Subcutaneous adipose tissue (tissue), 4 donors: ENCODE measurements at places on chromosomes 1 and 21. TPM values are rescaled to one million over a fixed set of nuclear protein-coding genes. Genes with fewer than 3 reads are reported as not detected.

Gene LCA5L
- 0.33 TPM for total RNA-seq

Gene CASP9
- 10.1 TPM for total RNA-seq

Gene KRTAP10-4
- total RNA-seq, result not detected

Gene SRSF11
- 223 TPM for total RNA-seq

Gene SLC6A17
- not detected for total RNA-seq

Gene CFAP74
- not detected for total RNA-seq

Gene IQGAP3
- total RNA-seq, result 2.5 TPM

Gene KCNT2
- 1.9 TPM for total RNA-seq

Gene OR10Z1
- not detected for total RNA-seq

Gene ZBTB8B
- total RNA-seq, result under 0.01 TPM

Gene C1orf185
- total RNA-seq, result not detected

Gene LRRC52
- total RNA-seq, result not detected
